ENCODE measurements at places on chromosomes 6 and 20.

DNA sequence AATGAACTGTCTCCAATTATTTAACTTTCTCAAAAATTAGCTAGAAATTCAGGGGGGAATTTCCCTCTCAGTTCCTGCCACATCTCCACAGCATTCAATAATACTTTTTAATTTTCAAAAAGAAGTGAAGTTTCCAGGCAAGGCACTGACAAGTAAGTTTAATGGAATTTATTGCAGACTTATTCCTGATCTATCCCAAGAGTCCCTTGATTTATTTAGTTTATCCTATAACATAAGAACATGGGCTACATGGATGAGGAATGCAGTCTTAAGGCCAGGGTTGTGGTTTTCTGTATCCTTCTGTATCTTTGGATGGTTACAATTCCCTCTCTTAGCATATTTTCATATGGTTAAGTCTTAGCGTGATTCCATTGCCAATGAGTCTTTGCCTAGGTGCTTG is 126.5 kb downstream of the TSHZ2 start:
- DNase-seq: no peak

- DNase-seq: no peak
Measured at GRCh38 chr6:162941128-162941527, 213.4 kb downstream of the PACRG start.

DNA sequence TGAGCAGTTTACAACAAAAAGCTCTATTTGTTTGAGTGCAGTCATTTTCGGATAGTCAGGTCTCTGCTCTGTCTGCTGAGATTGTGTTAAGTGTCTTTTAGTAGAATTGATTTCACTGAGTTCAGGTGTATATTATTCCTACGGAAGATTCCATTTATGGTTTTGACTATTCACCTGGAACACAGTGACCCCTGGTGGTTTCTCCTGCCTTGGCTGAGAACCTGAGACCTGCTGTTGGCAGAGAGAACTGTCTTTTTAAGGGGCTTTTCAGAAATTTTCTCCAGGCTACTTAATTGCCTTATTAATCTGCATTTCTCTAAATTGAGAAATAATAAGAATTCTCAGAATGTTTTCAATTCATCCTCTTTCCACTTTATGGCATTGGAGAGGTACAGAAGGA is 508.0 kb downstream of the TBC1D32 start:
- DNase-seq: no peak

GRCh38 chr20:55456316-55456940 is 548.9 kb downstream of the CBLN4 start:
- no peak for DNase-seq

DNA sequence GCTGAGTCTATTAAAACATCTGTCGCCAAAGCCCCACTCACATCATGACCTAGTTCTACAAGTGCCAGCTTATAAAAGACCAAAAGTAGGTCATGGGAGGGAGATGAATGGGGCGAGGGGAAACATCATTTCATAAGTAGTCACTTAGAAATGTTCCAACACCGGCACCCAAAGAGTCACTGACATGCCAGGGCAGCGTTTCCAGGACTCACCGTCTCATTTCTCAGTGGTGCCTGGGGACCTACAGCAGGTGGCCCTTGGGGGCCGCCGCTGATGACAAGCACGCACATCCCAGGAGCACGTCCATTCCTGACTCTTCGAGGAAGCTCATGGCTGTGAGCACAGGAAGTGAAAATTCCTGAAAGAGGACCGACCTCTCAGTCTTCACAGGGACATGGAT is 260.4 kb downstream of the CDH4 start:
- no peak for DNase-seq

GRCh38 chr6:44828780-44829179 is 441.3 kb downstream of the CDC5L start:
- no peak for DNase-seq

GRCh38 chr20:3788685-3789155 is 2.2 kb upstream of the CENPB start:
- DNase-seq: no peak

- no peak for DNase-seq
Measured at GRCh38 chr6:36285187-36285671, 15.4 kb downstream of the PNPLA1 start.

DNA sequence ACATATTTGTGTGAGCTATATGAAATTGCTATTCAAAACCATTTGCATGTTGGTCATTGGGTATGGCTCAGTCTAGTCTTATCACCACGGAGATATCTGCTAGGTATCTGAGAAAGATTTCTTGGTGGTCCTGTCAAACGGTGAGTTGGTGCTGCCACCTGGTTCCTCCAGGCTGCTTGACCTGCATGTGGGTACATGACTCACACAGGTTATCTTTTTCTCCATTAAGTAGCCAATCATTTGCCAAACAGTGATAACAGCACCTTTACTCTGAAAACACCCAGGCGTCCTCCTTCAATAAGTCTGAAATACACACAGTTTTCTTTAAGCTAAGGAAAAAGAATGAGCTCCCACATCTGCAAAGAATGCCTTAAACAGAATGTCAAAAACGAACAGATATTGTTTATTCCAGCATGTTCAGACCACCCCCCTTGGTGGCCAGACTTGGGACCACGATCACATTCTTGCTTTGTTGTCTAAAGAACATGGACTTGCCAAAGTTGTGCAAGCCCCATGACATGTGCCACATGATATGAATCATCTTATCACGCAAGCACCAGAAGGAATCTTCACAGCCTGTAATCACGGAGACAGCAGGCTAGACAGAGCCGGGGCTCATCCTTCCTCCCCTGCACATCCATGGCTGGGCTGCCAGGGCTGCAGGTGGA is 200.7 kb upstream of the THBS2 start:
- no peak for DNase-seq

DNA sequence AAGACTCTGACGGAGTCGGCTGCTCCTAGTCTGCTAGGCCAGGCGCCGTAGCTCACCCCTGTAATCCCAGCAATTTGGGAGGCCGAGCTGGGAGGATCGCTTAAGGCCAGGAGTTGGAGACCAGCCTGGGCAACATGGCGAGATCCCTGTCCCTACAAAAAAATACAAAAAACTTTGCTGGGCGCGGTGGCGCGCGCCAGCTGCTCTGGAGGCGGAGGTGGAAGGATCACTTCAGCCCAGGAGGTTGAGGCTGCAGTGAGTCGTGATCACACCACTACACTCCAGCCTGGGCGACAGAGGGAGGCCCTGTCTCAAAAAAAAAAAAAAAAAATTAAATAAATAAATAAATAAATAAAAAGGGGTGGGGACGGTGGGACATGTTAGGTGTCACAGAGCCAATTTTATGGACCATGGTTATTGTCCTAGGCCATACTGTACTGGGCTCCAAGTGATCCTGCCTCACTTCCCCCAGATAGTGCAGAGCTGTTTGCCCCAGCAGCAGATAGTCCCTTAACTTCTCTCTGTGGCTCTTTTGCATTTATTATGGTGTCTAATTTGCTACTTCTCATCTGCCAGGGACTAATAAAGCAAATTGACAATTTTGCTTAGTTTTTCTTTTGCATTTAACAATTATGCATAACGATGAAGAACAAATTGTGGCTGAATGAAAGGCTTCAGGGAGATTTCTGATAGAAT is 5.2 kb downstream of the PI16 start:
- no peak for DNase-seq

GRCh38 chr20:32753731-32754130 is 8.5 kb upstream of the DNMT3B start:
- DNase-seq: no peak

DNA sequence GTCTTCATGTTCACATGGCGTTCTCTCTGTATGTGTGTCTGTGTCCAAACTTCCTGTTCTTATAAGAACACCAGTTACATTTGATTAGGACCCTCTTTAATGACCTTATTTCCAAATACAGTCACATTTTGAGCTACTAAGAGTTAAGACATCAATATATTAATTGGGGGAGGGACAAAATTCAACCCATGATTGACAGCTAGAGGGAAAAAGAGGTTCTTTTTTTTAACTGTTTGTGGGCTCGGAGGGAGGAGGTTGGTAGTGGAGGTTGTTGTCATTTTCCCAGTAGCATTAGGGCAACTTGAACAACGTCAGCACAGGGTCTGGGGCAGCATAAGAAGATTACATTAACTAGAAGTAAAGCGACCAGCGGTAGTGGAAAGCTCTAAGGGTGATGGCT is 2.3 kb upstream of the GMDS start:
- no peak for DNase-seq

DNA sequence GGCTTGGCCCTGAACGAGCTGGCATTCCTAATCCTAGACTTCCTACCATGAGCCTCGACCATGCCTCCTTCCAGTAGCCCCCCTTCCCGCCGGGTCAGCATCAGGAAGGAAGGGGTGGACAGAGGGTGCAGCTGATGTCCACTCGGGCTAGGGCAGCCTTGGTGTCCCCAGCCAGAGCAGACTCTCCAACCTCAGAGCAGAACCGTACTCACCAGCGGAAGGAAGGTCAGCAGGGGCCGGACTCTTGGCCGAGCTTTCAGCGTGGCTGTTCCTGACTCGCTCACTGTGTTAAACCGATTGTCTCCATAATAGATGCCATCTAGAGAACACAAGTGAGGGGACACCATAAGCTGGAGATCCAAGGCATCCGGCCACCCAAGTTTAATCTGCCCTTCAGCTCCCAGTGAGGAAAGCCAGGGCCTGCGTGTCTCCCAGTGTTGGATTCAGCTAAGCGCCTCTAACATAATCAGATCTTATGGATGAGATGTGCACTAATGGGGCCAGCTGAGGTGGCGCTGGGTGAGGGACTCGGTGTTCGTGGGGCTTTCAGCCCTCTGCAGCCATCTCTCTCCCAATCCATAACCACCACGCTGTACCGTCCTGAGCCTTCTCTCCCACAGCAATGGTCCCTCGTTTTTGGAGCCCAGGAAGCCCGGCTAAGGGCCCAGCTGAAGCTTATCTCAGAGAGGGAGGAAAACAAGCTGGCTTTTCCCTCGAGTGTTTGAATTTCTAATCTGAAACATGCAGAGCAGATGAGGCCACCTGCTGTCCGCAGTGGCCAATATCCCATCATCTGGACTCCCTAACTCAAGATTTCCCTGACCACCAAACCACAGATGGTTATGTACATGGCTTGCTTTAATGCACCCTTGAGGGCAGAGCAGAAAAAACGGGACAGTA is 13.7 kb downstream of the C6orf132 start:
- no peak for DNase-seq

GRCh38 chr6:13006578-13007300 is 290.2 kb downstream of the PHACTR1 start:
- no peak for DNase-seq

DNA sequence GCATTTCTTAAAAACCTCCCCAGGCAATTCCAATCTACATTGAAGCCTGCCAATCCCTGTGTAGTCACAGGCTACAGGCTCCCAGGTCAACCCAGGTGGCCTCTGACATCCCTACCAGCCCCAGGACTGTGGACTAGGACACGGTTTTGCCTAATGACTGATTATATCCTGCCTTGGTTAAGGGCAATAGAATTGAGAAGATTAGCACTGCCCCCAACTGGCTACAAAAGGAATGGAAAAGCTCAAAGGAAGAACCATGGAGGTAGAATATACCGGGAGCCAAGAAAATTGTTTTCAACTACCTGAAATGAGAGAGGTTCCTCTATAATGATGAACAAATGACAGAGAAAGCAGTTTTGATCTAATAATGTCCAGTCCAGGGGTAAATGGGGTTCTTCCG is 421.1 kb upstream of the AGPAT4 start:
- DNase-seq: no peak

- DNase-seq: no peak
Measured at GRCh38 chr20:12941025-12941424, 67.7 kb upstream of the SPTLC3 start.

- DNase-seq: no peak
Measured at GRCh38 chr6:106133040-106133439, 46.9 kb downstream of the PRDM1 start.

- DNase-seq: no peak
Measured at GRCh38 chr6:135189344-135189743, 8.2 kb downstream of the MYB start.

- no peak for DNase-seq
Measured at GRCh38 chr20:48165401-48165685, 380.1 kb upstream of the SULF2 start.

DNA sequence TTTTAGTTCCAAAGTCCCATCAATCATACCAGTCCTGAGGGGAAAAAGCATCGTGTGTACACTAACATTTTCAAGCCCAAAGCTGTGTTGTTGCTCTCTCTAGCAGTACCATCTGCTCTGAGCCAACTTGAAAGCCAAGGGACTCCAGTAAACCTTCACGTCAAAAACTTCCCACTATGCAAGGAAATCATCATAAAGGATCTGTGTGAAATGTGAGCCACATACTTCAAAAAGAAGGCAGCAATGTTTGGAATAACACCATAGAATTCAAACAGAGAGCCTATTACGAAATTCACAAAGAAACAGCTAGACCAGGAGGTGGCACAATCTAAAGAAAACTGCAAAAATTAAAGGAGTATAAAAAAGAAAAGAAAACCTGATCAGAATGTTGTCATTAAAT is 399.8 kb upstream of the EPHA7 start:
- no peak for DNase-seq

GRCh38 chr6:64811119-64811518 is 895.9 kb downstream of the EYS start:
- no peak for DNase-seq

DNA sequence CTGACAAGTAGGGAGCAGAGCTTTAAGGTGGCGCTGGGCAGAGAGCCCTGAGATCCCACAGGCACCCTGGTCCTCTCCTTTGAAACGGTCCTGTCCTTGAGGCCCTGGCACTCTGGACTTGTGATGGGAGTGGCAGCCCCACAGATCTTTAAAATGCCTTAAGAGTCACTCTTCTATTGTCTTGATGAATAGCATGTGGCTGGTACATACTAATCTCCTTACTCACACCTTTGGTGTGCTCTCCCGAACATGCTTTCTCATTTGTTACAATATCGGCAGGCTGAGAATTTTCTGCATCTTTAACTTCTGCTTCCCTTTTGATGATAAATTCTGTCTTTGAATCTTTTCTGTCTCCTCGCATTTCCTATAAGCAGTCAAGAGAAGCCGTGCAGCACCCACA is 333.8 kb downstream of the TFAP2A start:
- DNase-seq: no peak

DNA sequence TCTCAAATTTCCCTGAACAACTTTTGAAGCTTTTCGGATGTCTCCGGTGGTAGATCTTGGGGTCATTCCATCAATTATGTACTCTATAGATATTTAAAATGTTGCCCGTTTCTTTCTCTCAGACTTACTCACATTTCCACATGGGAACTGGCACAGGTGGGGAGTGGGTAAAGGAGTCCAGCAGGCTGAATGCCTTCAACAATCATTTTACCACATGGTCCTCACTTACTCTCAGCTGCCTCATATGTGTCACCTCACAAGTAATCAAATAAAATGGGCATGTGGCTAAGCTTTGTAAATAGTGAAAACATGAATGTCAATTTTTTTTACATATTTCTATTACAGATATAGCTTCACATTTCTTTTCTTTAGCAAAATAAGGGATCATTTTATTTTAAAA is 677 bp downstream of the HLA-DQA1 start:
- DNase-seq: no peak

All from thymus (tissue), 14 donors.